ENCODE measurements at places on chromosomes 6 and 20.

DNA sequence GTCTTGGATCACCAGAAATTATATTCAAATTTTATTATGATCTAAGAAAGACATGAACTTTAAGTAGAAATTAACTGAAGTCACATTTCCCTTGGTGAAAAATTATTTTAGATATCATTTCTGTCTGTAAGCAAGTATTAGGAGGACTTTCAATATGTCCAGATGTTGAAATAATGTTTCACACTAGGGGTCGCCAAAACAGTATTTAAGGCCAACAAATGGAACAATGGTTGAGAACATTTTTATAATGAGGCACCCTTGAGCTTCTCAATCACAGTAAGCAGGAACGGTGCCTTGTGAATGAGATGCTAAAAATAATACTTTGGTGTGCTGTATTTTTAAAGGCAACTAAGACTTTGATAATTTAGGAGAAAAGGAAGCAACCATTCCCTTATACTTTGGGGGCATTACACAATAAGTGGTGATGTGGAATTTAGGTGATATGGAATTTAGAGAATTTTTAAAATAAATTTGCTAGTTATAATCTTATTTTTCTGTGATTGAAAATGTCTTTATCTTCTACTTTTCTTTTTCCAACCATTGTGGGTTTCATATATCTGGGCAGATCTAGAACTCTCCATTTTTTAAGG lies 9.6 kb upstream of the SF3B5 start:
- peak; percentile 33 for DNase-seq

GRCh38 chr6:39063526-39063925 lies 14.9 kb downstream of the GLP1R start:
- DNase-seq = no peak

- no peak for DNase-seq
Observed at GRCh38 chr20:53658322-53658721, 64.7 kb upstream of the ZNF217 start.

DNA sequence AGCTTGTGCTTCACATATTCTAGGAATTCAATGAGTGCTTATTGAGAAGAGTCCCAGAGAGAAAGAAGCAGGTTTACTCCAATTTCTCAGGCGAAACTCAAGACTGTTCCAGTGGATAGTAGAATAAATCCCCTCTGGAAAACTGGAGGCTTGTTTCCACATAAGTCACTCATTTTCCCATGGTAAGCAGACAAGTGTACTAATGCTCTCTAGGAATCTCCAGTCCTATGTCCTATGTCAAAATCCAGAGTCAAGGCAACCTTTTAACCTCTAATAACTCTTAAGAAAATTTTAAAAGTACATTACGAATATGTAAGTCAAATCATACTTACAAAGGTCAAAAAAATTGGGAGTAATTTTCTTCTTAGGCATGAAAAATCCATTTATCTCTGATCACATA lies 35.2 kb downstream of the SMLR1 start:
- DNase-seq = no peak

- DNase-seq = no peak
Observed at GRCh38 chr20:58817748-58818147, 33.0 kb downstream of the GNAS-AS1 start.

GRCh38 chr20:2210646-2211552 lies 84.9 kb upstream of the TGM3 start:
- no peak for DNase-seq

GRCh38 chr6:33748841-33749240 lies 2.1 kb upstream of the IP6K3 start:
- DNase-seq = no peak

GRCh38 chr6:12309070-12309469 lies 18.9 kb downstream of the EDN1 start:
- DNase-seq = no peak
